Right cardiac atrium (tissue), 5 donors: ENCODE measurements at places on chromosomes 7 and 10.
A peak's percentile ranks its signal among the peaks of the same experiment; 100 is the strongest.

DNA sequence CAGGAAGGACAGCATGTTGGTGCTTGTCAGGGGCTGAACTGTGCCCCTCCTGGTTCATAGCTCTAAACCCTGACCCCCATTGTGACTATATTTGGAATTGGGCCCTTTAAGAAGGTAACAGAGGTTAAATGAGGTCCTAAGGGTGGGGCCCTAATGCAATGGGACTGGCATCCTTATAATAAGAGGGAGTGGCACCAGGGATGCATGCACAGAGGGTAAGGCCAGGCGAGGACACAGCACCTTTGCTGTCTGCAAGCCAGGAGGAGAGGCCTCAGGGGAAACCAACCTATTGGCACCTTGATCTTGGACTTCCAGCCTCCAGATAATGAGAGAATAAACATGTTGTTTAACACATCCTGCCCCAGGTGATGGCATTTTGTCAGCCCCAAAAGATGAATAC, 61.3 kb upstream of the EBF3 start:
- no peak for DNase-seq

DNA sequence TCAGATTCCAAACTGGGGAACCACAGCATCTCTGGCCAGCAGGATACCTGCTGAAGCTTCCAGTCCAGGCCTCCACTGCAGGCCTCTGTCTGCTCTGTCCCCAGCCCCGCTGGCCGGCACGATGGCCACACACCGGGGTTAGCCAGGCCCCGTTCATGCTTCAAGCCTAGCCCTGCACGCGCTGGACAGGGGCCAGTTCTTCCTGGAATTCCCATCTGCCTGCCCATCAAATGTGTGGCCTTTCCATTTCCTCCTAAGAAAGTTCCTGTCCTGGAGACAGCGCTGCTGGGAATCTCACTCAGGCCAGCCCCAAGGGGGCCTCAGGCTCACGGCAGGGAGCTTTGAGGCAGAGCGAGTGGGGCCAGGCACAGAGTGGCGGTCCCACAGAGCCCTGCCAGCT, 18.0 kb downstream of the SH2B2 start:
- DNase-seq: peak; percentile 73

GRCh38 chr10:106942035-106942662, 222.4 kb downstream of the SORCS1 start:
- peak; percentile 61 for DNase-seq

GRCh38 chr10:11109590-11109989, 91.9 kb downstream of the CELF2 start:
- no peak for DNase-seq
